ENCODE measurements at places on chromosomes 5 and 9.
A peak's percentile ranks its signal among the peaks of the same experiment; 100 is the strongest.

DNA sequence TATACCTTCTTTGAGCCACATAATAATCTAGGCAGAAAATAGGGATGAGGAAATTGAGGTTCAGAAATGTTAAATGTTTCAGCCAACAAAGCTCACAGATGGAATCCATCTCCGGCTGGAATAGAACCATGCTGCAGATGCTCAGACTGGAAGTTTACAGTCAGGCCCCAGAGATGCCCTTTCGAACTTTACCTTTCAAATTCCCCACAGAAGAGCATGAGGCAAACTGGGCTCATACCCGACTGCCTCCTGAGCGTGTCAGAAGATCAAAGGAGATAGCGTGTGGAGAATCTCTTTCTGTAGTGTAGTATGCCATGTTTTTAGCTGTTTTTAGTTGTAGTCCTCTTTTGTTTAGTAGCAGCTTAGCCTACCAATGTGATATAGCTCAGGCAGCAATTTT, 72.0 kb upstream of the DAP start:
- no peak for DNase-seq

- DNase-seq: no peak
Measured at GRCh38 chr5:139636207-139636792, 11.8 kb upstream of the CXXC5 start.

GRCh38 chr9:129381481-129381957, 203.5 kb upstream of the IER5L start:
- DNase-seq: no peak

DNA sequence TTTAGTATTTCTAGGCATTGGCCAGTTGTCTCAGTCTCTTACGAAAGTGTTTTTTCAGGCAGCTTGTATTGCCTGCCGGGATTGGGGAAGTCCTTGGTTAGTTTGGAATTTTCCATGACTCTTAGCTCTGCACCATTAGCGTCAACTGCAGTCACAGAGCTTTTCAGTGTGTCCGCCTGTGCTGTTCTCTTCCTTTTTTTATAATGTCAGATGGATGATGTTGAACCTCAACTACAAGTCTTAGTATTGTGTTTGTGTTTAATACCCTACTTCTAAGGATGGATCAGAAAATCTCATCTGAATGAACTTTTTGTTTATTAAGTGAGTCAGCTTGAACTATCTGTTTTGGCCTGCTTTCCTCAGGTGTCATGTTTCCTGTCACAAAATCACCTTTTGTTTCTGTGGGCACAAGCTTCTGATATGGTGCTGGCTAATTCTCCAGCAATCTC, 33.1 kb downstream of the ATP6V0E1 start:
- peak; percentile 68 for DNase-seq

DNA sequence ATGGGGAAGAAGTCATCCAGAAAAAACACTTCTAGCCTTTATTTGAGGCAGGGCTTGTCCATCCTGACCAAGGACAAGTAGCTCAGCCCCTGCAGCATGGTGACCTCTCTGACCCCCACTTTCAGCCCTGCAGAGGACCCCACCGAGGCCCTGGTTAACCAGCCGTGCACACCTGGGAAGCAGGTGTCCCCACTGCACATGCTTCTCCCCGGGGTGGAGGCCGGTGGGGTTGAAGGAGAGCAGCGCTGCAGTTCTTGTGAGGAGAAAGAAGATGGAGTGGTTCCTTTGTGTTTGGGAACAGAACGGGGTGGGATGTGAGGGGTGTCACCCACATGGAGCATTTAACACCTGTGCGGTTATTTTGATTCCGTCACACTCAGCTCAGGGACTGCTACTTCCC, 21.1 kb upstream of the ZBTB34 start:
- no peak for DNase-seq

DNA sequence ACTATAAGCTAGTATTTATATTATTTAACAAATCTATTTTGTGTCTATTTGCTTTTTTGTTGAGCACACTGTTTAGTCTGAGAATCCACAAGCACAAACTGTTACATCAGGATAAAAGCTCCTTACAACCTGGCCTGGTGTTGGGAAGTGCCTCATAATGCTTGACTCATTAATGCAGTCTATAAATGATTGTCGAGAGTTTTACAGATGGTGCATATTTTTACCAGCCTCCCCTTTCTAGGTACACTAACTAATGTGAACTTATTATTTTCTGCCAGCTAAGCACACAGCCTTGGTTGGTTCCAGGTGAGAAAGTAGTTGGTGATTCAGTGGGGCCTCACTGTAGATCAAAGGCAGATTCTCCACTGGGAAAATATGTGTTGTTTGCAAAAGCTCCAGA, 151.0 kb upstream of the ADAMTS16 start:
- no peak for DNase-seq

DNA sequence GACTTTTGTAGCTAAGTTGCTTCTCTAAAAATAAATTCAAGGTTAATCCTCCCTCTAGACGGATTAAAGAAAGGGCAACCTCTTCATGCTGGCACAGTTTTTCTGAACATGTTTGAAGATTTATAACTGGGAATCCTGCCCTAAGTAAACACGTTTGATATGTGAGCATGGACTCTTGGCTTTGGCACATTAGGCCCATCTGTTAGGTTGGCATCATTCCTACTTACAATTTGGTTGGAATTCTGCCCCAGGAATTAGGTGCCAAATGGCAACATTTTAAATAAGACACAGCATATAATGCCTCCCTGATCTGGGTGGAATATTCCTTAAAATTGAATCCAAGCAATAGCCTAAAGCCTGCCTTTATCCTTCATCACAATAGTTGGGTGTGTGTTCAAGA, 372.3 kb upstream of the CDH18 start:
- no peak for DNase-seq

- DNase-seq: no peak
Measured at GRCh38 chr5:73896097-73896496, 270.1 kb downstream of the ARHGEF28 start.

Data from upper lobe of left lung (tissue), 6 donors.